GM19239 (cell line): ENCODE measurements at places on chromosomes 12 and 14.

- no peak for DNase-seq
Measured at GRCh38 chr12:59432057-59432456, 163.8 kb upstream of the SLC16A7 start.

DNA sequence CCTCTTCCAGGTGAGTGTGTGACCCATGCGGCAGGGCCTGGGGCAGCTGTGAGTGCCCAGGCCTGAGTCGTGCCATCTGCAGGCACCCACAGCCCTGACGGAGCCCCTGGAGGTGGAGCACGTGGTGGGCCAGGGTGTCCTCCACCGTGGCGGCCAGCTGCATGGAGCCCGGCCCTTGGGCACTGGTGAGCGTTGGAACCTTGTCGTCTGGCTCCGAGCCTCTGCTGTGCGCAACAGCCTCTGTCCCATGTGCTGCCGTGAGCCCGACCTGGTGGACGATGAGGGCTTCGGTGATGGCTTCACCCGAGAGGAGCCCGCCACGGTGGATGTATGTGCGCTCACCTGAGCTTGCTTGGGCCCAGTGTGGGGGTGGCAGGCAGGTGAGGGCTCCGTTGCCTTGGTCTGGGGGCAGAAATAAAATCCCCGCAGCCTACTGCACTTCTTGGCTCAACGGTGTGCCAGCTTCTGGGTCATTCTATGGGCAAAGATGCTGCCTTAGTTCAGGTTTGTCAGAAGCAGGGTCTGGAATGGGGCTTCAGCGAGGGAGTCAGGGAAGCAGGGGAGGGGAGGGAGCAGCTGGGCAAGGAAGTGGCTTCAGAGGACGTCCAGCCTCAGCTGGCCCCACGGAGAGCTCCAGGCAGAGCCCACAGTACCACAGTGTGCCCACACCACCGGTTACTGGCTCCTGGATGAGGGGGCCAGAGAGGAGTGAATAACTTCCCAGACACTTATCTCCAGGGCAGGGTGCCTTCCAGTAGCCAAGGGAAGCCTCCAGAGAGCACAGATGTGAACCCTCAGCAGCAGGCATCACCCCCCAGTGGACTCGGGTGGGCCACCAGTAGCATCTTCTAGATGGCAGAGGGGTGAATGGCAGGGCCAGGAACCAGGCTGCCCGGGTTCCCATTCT lies 1.2 kb upstream of the ARL6IP4 start:
- no peak for DNase-seq

DNA sequence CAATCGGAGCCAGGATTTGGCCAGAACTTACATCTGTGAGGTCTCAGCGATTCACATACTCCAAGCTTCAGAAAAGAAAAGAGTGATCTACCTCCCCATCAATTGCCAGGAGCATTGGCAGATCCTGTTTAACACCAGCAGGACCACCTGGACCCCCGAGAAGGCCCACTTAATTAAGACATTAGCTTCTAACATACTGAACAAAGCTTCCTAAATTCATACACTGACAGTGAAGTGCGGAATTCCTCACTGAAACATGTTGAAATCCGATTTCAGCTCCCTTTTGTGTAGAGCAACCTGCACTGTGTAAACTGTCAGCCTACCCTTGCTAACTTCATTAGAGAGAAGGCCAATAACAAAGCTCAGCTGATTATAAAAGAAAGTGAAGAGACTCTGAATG lies 274.0 kb downstream of the NOVA1 start:
- DNase-seq = no peak

- DNase-seq = no peak
Measured at GRCh38 chr12:1360441-1361210, 233.8 kb downstream of the FBXL14 start.

DNA sequence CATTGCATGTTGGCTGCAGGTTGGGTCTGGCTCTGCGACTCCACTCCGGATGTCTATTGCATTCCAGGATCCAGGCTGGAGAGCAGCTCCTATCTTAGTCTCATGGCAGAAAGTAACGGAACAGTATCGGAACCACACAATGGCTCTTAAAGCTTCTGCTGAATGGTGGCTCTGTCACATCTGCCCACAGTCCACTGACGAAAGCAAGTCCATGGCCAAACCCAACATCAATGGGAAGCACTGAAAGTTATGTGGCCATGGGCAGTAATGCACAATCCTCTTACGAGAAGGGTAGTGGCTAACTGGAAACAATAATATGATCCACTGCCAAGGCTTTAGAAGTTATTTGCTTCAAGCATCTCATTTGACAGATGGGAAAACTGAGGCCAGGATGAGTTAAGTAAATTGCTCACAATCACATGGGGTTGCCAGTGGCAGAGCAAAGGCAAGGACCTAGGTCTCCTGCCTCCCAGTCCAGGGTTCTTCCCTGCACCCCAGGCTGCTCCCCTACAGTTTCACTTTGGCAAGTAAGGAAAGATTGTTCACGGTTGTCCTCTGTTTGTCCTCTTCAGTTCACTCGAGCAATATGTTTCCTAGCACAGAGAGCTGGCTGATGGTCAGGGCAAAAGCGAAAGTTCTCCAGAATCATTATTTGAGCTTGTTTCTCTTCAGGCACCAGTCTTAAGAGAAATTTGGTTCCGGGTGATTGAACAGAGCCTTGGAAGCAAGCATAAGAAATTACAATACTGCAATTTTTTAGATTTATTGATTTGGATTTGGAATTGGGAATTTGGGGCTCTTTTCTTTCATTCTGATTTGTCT lies 54.2 kb downstream of the CKAP4 start:
- no peak for DNase-seq

- DNase-seq = no peak
Measured at GRCh38 chr14:104872469-104873341, 7.6 kb downstream of the CEP170B start.

DNA sequence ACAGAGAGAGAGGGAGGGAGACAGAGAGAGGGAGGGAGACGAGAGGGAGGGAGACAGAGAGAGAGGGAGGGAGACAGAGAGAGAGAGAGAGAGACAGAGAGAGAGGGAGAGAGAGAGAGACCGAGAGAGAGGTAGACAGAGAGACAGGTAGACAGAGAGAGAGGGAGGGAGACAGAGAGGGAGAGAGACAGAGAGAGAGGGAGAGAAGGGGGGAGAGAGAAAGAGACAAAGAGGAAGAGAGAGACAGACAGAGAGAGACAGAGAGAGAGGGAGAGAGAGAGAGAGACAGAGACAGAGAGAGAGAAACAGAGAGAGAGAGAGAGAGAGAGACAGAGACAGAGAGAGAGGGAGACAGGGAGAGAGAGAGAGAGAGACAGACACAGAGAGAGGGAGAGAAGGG lies 47.8 kb upstream of the GALNT9 start:
- no peak for DNase-seq

GRCh38 chr12:98896938-98897337 lies 251.8 kb downstream of the APAF1 start:
- DNase-seq = no peak

- no peak for DNase-seq
Measured at GRCh38 chr12:15244341-15244740, 23.1 kb upstream of the RERG start.

DNA sequence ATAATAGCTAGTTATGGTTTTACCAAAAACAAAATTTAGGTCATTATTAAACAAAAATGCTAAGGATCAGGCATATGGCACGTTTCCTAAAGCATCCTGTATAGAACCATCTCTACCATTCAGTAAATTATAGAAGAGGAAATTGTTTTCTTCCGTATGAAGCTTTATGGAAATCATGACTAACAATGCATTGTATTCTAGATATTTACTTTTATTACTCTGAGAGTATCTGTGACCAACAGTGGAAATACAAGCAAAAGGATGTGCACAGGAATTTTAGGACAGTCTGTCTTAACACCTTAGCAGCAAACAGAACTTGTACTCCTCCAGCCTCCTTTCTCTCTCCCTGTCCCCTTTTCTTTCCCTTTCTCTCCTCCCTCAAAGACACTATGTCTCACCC lies 7.1 kb downstream of the DENND5B start:
- DNase-seq = no peak

DNA sequence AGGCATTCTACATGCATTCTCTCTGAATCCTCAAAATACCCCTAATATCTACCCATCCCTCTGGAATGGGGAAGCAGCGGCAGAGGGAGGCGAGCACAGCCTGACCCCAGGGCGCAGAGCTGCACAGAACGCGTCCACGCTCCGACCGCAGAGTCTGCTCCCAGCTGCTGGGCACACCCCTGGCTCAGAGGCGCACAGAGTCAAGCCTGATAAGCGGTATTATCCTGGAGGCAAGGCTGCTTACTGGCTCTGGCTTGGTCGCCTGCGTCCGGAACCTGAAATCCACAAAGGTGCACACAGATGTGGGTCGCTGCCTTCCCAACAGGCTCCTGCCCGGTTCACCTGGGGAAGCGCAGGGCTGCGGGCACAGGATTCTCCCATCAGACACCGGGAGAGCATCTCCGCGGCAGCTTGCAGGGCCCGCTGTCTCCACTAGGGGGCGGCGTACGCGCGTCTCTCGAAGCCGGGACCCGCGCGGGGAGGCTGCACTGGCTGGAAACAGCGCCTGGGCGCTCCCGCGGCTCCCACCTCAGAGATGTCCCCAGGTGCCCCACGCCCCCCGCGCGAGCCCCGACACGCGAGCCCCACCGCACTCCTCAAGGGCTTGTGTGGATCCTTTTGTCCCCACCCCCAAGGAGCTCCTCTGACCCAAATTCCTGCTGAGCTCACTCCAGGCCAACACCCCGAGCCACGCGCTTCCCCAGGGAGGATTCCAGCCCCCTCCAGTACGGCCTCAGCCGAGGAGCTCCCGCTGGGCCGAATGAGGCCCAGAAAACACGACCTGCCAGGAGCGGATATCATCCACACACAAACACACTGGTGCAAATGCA lies 120.1 kb upstream of the FZD10 start:
- DNase-seq = no peak

- no peak for DNase-seq
Measured at GRCh38 chr14:67010602-67011001, 178.6 kb upstream of the GARIN2 start.

GRCh38 chr12:68893201-68893600 lies 39.8 kb downstream of the CPM start:
- DNase-seq = no peak

DNA sequence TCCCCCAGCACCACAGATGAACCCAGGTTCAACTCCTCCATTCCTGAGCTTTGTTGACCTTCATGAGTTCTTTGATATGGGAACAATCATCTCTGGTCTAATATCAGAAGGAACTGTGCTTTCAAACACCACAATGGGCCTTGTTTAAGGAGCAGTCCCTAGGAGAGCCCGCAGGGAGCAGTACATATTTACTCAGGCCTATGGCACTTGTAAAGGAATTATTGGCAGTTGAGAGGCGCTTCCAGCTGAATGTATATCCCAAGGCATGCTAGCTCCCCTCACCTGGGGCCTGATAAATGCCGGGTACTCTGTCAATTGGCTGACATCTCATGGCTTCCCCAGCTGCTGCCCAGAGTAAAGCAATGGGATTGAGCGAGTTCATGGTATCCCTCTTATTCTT lies 76.2 kb downstream of the ZFP36L1 start:
- DNase-seq = no peak

GRCh38 chr12:5247144-5247543 lies 184.8 kb upstream of the NTF3 start:
- no peak for DNase-seq

DNA sequence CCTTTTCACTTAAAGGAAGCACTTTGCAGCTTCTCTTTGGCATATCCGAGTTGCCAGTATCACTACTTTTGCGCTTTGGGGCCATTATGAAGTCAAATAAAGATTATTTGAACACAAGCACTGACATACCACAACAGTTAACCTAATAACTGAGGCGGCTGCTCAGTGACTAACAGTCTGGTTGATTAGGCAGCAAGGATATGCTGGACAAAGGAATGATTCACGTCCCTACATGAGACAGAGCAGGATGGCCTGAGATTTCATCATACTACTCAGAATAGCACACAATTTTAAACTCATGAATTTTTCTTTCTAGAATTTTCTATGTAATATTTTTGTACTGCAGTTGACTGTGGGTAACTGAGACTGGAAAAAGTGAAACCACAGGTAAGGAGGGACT lies 56.9 kb upstream of the E2F7 start:
- DNase-seq = no peak

- no peak for DNase-seq
Measured at GRCh38 chr12:11662369-11662768, 12.9 kb downstream of the ETV6 start.

GRCh38 chr14:55249423-55249822 lies 21.8 kb upstream of the FBXO34 start:
- DNase-seq = no peak

GRCh38 chr14:99602054-99602787 lies 1.8 kb downstream of the CCDC85C start:
- no peak for DNase-seq

- no peak for DNase-seq
Measured at GRCh38 chr12:115451780-115452736, 768.1 kb upstream of the TBX3 start.

DNA sequence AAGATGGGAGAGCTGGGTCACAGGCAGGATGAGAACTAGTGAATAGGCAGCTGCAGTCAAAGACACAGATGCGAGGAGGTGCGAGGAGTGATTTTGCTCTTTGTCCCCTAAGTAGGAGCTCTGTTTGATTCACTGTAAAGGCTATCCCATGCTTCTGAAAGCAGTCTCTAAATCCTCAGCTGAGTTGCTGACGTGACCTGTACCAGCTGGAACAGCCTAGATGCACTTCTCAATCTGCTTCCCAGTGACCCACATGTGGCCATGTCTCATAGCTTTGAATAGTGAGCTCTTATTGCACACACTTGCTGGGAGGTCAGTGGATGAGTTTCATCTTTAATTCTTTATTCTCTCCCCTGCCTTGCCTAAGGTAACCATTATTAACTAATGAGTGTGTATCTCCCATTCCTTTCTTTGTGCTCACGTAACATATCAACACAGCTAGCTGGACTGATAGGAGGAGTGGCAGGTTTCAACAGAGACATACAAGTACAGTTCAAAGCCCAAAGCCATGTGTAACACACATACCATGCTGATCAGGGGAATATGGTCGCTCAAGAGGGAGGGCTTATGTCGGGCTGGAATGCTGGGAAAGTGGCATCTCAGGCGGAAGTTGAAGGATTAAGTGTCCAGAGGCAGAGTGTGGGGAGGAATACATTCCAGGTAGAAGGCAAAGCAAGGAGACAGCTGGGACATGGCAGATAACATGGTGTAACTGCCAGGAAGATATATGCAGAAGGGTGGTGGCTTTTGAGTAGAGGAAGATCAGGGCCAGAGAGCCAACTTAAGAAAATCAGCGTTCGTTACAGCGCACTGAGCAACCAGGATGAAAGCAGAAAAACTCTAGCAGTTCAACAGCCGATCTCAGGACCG lies 15.4 kb upstream of the YY1 start:
- DNase-seq = no peak

GRCh38 chr12:124306686-124307555 lies 12.0 kb downstream of the RFLNA start:
- no peak for DNase-seq

DNA sequence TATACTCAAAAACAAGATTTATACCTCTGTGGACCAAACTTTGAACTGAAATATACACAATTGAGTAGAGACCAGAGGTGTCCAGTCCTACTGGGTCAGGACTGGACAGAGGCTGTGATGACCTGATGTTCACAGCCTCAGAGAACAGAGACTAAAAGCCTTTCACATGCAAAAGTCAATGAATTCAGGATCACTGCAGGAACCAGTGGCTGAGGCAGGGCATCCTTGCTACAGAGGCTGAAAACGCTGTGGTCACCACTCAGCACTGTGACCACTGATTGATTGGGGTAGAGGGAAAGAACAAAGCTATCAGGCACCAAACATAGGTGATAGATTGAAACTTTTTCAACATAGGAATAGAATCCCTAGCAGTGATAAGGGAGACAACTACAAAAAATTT lies 25.1 kb downstream of the GRIP1 start:
- DNase-seq = no peak
